Coronary artery (tissue), 2 donors: ENCODE measurements at places on chromosomes 5 and 9.

- no peak for DNase-seq
These were observed 656.8 kb upstream of the DMAC1 start for GRCh38 chr9:8456344-8456743.

DNA sequence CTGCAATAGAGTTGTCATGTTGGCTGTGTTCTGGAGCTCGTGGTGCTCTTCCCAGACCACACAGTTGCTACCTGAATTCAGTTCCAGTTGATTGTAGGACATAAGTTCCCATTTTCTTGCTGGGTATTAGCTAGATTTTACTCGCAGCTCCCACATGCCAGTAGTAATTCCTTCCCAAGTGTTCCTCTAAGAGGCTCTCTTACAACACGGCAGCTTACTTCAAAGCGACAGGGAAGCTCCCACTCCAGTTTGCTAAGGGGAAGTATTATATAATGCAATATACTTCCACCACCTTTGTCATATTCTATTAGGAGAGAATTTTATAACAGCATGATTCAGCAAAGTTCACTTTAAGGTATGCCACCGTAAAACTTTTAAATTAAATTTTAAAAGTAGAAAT lies 623.0 kb downstream of the SLCO4C1 start:
- DNase-seq = no peak

DNA sequence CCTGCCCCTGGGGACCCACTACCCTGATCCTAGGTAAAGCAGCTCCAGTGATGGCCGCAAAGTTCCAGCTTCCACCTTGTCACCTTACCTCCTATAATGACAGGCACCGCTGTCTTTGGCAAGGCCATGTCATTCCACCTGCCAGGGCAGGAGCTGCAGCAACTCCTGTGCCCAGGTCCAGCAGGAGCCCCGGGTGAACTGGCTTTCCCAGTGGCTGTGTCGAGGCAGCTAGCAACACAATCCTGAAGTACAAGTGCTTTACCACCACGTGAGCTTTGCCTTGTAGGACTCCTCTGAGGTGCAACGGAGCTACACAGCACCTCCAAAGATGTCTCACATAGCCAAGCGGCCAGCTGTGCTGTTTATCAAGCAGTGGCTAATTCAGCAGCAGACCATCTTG lies 20.7 kb upstream of the MGAT1 start:
- no peak for DNase-seq

DNA sequence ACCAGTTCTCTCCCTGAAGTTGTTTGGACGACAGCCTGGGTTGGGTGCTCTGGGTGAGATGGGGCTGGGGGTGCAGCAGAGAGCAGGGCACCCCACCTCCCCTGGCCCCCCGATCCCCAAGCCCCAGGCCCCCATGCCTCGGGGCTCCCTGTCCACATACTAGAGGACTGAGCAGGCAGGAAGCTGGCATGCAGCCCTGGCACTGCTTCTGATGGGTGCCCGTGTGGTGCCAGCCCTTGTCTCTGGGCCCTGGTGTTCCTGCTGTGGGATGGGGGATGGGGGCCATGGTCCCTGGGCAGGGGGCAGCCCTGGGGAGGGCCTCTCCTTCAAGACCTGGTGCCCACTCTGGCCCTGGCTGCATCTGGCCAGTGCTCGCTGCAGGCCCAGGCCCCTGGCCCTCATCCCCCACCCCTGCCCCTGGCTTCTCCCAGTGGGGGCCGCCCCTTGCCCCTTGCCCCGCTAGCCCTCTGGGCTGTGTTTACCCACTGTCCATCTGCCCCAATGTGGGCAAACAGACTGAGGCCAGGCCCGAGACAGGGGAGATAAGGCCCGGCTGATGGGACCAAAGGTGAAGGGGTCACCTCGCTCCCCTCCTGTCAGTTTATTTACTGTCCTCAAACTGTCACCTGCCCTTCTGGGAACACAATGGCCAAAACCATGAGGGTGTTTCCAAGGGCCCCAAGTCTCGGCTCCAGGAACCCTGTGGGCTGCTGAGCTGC lies 67.3 kb upstream of the RXRA start:
- DNase-seq = no peak

DNA sequence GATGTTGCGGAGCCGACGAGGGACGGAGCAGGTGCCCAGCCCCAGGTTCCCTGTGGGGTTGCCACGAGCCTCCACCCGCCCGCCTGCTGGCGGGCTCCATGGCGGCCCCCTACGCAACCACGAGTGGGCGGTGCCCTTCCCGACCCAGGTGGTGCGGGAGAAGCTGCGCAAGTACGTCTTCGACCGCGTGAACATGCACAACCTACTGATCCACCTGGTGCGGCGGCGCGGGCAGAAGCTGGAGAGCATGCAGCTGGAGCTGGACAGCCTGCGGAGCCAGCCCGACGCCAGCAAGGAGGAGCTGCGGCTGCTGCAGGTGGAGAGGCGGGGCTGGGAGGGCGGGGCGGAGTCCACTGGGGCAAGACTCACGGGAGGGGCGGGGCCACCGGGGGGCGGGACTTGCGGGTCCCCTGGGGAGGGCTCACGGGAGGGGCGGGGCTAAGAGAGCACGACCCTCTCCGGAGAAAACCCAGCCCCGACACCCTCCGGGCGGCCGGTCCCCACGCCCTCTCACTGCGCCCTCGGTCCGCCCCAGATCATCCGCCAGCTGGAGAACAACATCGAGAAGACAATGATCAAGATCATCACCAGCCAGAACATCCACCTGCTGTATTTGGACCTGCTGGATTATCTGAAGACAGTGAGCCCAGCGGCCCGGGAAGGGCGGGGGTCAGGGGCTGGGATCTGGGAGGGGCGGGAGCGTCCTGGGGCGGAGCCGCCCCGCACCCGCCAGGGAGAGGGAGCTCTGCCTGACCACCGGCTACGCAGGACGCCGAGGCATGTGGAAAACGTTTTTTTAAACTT lies 3.9 kb downstream of the CCDC183 start:
- DNase-seq = no peak

- no peak for DNase-seq
These were observed 67.2 kb downstream of the MRPS30 start for GRCh38 chr5:44875661-44876605.

GRCh38 chr5:148333262-148333849 lies 2.0 kb upstream of the SPINK9 start:
- DNase-seq = no peak

GRCh38 chr9:86282077-86282978 lies at the start of gene ISCA1:
TSS of gene ISCA1 (minus strand) at chr9:86282538. CDS start at chr9:86282458, 80 bp downstream.
- DNase-seq = peak; percentile 96

- DNase-seq = no peak
These were observed 1495.2 kb downstream of the MAT2B start for GRCh38 chr5:165000479-165001190.

GRCh38 chr5:77355751-77356150 lies 136.4 kb downstream of the WDR41 start:
- DNase-seq = no peak

DNA sequence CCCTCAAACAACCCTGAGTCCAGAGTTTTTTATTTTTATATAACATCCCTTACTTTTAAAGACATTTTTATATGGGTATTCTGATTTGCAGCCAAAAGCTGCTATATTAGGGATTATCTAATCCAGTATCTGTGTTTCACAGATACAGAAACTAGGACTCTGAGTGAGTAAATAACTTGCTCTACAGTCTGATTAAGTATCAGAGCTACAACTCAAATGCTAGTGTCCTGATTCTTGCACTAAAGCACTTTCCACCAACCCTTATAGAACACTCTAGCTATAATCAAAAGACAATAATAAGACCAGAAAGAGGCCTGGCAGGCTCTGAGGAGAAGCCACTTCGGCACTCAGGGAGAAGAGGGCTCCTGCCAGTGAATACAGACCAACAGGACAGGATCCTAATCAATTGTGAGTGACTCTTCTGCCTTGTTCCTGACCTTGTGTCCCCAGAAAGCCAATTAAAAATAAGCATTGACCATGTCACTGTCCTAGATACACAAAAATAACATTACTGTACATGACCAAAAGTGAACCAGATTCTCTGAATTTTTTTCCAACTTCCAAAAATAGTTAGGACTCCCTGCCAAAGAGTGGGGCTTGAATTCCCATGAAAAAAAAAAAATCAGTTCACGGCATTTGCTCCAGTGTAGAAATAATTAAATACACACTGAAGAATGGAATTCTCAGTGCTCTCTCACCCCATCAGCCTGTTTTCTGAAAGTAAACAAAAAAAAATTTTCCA lies 63.6 kb upstream of the MAP3K1 start:
- no peak for DNase-seq

DNA sequence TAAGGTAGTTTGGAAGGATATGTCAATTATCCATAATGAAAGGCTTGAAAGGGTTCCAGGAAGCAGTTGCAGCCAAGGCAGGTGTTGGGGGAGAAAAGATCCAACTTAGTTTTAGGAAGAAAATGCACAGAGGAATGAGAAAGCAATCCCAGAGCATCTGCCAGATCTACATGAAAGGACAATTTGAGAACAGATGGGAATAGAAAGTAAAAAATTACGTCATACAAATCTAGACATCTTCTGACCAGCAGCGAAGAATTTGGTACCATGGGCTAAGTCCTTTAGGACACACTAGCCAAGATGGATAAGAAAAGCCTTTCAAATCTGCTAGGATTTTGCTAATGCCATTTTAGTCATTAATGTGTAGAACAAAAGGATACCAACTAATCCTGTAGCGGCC lies 244.1 kb upstream of the PRR16 start:
- DNase-seq = no peak

- DNase-seq = no peak
These were observed 69.3 kb downstream of the DTWD2 start for GRCh38 chr5:118919016-118919415.

GRCh38 chr5:111532886-111533582 lies 20.7 kb upstream of the STARD4 start:
- no peak for DNase-seq

GRCh38 chr5:174003795-174004194 lies 14.8 kb downstream of the C5orf47 start:
- no peak for DNase-seq

- DNase-seq = peak; percentile 77
These were observed 138.8 kb downstream of the GRIA1 start for GRCh38 chr5:153629027-153629895.

DNA sequence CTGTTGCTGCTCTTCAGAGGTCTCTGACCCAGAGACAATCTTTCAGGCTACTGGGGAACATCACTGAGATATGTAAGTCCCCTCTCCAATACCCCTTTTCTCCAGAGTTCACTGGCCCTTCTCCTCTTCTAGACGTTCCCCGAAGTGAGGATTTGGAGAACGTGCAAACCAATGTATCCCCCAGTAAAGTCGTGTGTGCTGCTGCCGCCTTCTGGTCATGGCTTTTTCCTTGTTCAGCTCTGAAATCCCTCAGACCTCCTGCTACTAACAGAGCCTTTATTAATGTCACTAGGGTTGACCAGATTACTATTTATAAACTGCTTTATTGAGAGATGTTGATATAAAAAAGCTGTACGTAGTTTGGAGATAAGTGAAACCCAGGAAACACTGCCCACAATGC lies 1028.6 kb downstream of the CDH9 start:
- DNase-seq = no peak
